Skeletal muscle tissue (tissue), 5 donors: ENCODE measurements at places on chromosomes 7 and 10. TPM values are rescaled to one million over a fixed set of nuclear protein-coding genes. Genes with fewer than 3 reads are reported as not detected.

The TRIM73 gene
- 2.6 TPM for total RNA-seq

The TWIST1 gene
- total RNA-seq: 12.0 TPM

The UPK3B gene
- not detected for total RNA-seq

The ZNF277 gene
- 17.7 TPM for total RNA-seq

The RASA4 gene
- 17.2 TPM for total RNA-seq

The OPN1SW gene
- not detected for total RNA-seq

The ZNF425 gene
- 5.2 TPM for total RNA-seq

The SPDYE2B gene
- total RNA-seq: not detected

The SFTPD gene
- not detected for total RNA-seq

The PRKCQ gene
- 14.6 TPM for total RNA-seq

The GRB10 gene
- total RNA-seq: 17.7 TPM

The HHEX gene
- 3.1 TPM for total RNA-seq

The CYP3A7 gene
- total RNA-seq: 0.52 TPM

The UCN3 gene
- not detected for total RNA-seq

The ADIRF gene
- total RNA-seq: 11.5 TPM

The AOAH gene
- total RNA-seq: 5.2 TPM

The CCL26 gene
- not detected for total RNA-seq

The VPS37D gene
- 3.1 TPM for total RNA-seq

The WDFY4 gene
- total RNA-seq: 2.6 TPM

The LIPN gene
- total RNA-seq: not detected

The RBP3 gene
- total RNA-seq: not detected

The DNMBP gene
- 15.1 TPM for total RNA-seq

The VIPR2 gene
- total RNA-seq: 6.3 TPM

The PLEKHS1 gene
- 0.52 TPM for total RNA-seq

The CYP17A1 gene
- total RNA-seq: not detected

The NACAD gene
- total RNA-seq: 1.0 TPM

The PSD gene
- total RNA-seq: 3.7 TPM

The DYDC1 gene
- not detected for total RNA-seq

The ENO4 gene
- total RNA-seq: not detected

The C10orf71 gene
- total RNA-seq: 4.7 TPM

The ITPRID1 gene
- total RNA-seq: 0.52 TPM
